T-helper 17 cell (primary cell): ENCODE measurements at places on chromosomes 6 and 20.

DNA sequence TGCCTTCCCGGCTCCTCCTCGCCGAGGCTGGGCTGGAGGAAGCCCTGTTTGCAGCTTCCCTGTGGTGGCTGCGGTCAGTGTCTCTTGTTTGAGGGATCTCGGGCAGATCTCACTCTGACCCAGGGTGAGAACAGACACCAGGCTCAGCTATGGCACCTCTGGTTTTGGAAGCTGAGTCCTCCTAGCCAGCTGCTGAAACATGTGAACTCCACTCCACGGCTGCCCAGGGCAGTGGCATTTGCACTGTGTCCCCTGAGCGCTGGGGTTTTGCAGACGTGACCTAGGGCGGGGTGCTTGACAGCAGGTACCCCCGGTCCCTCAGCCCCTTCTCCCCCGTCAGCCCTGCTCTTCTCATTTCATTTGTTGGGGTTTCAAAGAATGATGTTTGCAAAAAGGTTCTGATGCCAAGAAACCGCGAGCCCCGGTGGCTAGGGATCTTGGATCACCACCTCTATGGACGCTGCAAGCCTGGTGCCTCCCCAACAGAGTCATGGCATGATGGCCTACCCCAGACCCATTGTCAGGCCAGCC lies 55.0 kb upstream of the DACT2 start:
- no peak for DNase-seq

DNA sequence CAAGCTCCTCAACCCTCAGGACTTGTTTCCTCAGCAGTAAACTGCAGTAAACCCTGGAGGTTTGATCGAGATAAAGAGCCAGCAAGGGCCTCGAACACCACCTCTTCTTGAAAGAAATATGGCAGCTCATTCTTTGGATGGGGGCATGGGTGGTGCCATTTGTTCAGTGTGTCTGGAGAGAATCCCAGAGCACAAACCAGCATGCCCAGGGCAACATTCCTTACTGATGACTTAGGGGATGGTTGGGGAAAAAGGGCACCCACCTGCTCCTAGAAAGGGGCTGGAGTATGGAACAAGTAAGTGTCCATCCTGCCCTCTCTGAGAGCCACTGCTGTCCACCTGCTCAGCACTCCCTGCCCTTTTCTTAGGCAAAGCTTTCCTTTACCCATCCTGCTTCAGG lies 31.3 kb upstream of the ZFAND3 start:
- no peak for DNase-seq

GRCh38 chr6:124434421-124434820 lies 527.8 kb upstream of the RNF217 start:
- DNase-seq, result no peak

- no peak for DNase-seq
Measured at GRCh38 chr6:132392792-132393191, 8.5 kb downstream of the MOXD1 start.

- no peak for DNase-seq
Measured at GRCh38 chr6:37347177-37347576, 6.6 kb upstream of the RNF8 start.

DNA sequence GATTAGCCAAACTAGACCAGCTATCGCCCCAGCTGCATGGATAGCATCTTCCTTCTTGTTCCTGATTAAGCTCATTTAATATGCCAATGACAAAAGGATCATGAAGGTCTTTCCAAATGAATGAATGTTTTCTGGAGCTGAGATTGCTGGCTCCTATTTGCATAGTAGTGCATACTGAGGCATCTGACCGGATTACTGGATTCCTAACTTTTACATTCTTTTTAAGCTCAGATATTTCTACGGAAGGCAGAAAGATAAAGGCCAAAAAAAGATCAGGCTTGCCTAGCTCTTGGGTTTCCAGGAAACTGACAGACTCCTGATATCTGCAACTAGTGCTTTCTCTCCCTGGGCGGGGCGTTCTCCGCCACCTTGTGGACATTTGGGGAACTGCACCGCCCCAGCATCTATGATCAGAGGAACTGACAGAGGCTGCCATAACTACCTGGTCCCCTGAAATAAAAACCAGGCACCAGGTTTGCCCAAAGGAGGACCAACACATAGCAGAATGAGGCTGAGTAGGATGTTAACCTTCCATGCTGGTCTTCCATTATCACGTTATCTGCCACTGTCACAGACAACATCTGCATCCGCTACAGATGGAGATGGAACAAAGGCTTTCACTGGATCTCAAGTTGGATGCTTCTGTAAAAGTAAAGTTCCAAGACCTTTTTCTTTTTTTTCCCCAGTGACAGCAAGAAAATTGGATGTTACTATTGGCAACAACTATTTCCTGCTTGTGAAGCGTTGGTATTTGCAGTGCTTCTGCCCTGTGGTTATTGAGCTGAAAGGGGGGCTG lies 33.2 kb downstream of the NT5E start:
- DNase-seq, result peak; percentile 46

GRCh38 chr6:40499215-40499614 lies 87.9 kb downstream of the LRFN2 start:
- no peak for DNase-seq

DNA sequence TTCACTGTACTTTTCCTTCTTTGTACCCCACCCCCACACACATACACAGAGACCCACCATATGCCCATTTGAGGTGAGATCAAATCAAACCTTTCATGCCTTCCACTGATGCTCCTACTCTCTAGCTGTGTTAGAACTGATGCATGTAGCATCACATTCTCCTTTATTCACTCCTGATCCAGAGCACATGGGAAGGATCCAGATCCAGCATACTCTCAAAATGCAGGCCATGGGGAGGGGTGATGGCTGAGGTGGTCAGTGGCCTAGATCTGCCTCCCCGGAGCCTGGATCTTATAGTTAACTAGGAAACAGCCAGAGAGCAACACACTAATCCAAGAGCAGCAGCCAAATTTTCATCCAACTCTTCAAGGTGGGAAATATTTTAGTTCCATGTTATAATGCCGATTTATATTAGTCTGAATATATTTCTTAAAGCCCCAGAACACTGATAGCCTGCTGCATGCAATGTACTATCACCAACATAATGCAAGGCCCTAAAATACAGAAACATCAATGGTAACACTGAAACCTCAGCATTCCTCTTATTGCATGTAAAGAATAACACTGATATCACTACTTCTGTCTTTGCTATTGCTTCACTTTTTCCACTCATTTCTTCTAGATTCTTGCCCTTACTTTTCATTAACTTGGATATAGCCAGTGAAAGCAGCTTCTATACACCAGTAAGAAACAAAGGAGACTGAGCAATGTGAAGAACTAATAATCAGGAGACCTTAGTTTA lies 126.8 kb upstream of the BEND6 start:
- no peak for DNase-seq

DNA sequence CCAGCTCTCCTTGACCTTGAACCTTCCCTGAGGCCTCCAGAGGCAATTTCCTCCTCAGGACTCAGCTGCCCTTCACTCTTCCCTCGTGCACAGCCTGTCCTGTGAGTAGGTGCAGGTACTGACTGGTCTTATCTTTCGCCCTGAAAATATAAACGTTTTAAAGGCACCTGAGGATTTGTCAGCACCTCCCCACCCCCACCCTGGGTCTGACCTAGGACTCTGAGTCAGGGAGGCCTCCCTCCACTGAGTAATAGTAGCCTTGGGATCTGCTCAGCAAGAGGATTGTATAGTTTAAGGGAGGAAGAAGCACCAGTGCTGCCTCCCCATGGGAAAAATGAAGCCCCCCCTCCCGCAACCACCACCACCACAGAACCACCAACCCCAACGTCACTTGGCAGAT lies 54.6 kb downstream of the PPARD start:
- no peak for DNase-seq

- no peak for DNase-seq
Measured at GRCh38 chr6:126217497-126217896, 122.4 kb upstream of the CENPW start.

- DNase-seq, result no peak
Measured at GRCh38 chr6:95553880-95554279, 23.5 kb upstream of the MANEA start.

- no peak for DNase-seq
Measured at GRCh38 chr6:168943231-168943905, 310.3 kb downstream of the THBS2 start.
